Activated CD8-positive, alpha-beta T cell treated with anti-CD3 and anti-CD28 coated beads for 36 hours (primary cell): ENCODE measurements at places on chromosomes 5 and 9. TPM values are rescaled to one million over a fixed set of nuclear protein-coding genes. Genes with fewer than 3 reads are reported as not detected.

DNA sequence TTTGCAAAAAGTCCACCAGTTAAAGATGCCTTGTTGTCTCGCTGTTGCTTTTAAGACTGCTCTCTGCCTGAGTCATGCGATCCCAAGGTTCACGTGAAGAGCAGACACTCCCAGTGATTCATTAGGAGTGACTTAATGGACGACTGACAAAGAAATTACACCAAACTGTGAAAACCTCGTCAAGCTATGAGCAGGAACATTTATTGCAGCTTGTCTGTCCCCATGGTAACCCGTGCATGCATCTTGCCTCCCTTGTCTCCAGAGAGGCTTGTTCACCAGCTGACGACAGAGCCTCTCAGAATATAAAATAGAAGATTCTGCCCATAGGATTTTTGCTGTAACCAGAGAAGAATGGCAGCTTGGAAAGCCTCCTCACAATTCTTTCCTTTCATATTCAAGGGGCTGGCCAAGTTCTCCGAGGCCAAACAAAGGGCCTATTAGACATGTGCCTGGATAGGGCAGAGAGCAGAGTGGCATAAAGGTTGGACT lies 352.7 kb downstream of the SPOCK1 start:
- no peak for DNase-seq

The MRPS27 gene
- 99.1 TPM for total RNA-seq

DNA sequence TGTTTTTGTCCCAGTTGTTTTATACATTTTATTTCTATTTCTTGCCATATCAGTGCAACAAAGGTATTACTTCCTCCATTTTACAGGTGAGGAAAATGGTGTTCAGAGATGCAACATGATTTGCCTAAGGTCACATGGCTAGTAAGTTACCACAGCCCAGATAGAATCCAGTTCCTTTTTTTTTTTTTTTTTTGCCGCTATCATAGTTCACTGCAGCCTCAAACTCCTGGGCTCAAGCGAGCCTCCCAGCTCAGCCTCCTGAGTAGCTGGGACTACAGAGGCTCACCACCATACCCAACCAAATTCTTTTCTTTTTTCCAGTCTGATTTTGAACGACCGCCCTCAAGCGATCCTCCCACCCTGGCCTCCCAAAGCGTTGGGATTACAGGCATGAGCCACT lies 480 bp upstream of the CCDC69 start:
- no peak for DNase-seq

- peak; percentile 42 for DNase-seq
Measured at GRCh38 chr9:114497727-114498382, 7.4 kb downstream of the WHRN start.
